Body of pancreas (tissue), 4 donors: ENCODE measurements at places on chromosomes 13 and 19.
A peak's percentile ranks its signal among the peaks of the same experiment; 100 is the strongest.

- H3K4me1 ChIP-seq: peaks cover 61% of the 10 kb centered on the region
- peak overlapping the region; percentile 33 for H3K27ac ChIP-seq
- H3K27me3 ChIP-seq: no peaks in the 10 kb centered on the region
- H3K36me3 ChIP-seq: peaks cover 4% of the 10 kb centered on the region
- DNase-seq: no peak
Observed at GRCh38 chr19:6718741-6719539, 1.5 kb downstream of the C3 start.

DNA sequence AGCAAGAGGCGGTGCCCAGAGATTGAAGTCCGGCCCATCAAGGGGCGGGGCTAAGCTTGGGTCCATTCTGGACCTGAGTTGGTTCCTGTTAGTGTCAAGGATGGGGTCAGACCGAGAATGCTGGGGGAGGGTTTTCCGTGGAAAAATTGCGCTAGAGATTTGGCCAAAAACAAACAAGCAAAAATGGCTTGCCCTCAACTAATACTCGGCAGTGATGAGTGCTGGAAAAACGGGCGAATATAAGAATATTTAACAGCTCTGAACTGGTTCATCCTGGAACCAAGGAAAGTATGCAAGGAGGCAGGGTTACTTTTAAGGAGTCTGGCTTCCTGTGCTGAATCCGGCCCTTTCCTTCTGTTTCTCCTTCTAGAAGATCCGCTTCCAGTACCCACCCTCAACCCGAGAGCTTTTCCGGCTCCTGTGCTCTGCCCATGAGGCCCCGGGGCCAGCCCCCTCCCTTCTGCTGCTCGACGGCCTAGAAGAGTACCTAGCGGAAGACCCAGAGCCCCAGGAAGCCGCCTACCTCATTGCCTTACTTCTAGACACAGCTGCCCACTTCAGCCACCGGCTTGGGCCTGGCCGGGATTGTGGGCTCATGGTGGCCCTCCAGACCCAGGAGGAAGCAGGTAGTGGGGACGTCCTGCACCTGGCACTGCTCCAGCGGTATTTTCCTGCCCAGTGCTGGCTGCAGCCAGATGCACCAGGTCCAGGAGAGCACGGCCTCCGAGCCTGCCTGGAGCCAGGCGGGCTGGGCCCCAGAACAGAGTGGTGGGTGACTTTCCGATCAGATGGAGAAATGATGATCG lies 880 bp downstream of the SWSAP1 start:
- H3K4me3 ChIP-seq: no peak overlapping the region
- peak; percentile 65 for DNase-seq
- peaks cover 40% of the 10 kb centered on the region for H3K4me1 ChIP-seq
- H3K27ac ChIP-seq: peak overlapping the region; percentile 69

GRCh38 chr13:75713852-75714251 lies 77.7 kb downstream of the LMO7 start:
- no peak for DNase-seq
- no peak overlapping the region for H3K4me3 ChIP-seq
- no peaks in the 10 kb centered on the region for H3K27me3 ChIP-seq
- H3K36me3 ChIP-seq: no peaks in the 10 kb centered on the region

DNA sequence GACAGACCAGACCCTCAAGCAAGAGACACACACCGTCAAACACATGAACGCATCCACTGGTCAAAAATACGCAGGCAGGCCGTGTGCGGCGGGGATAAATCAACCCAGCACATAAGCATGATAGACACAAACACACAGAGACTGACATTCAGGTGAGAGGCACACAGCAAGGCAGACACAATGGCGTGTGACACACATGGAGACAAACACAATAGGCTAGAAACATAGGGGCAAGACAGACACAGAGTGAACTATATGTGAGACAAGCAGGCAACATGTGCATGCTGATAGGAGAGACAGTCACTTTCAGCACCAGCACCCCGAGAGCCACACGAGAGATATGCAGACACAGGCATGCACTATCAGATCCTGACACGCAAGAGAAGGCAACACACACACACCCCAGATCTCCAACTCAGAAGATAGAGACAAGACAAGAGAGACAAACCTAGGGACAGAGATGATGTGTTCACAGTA lies 6.9 kb upstream of the JUNB start:
- peak overlapping the region; percentile 100 for H3K27ac ChIP-seq
- H3K4me3 ChIP-seq: no peak overlapping the region
- no peak for DNase-seq
- no peaks in the 10 kb centered on the region for H3K36me3 ChIP-seq
- H3K4me1 ChIP-seq: peaks cover 78% of the 10 kb centered on the region

DNA sequence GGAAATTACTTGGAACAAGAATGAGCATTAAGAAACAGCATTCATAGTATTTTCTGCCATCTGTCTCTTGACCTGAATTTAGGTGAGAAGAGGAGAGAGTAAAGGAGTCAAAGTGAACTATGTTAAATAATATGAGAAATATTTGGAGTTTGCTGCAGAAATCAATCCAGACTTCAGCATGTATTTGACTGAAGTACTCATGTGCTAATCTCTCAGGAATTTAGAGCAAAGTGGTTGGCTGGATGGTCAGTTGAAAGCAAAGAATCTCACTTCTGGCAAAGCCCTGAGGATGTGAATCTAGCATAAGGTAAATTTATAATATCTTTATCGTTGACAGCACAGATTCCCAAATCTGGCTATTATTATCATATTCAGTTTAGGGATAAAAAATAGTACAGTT lies 394.3 kb downstream of the PCDH17 start:
- H3K4me1 ChIP-seq: no peaks in the 10 kb centered on the region
- no peaks in the 10 kb centered on the region for H3K36me3 ChIP-seq
- H3K4me3 ChIP-seq: no peak overlapping the region

GRCh38 chr19:8641908-8642547 lies 11.6 kb downstream of the NFILZ start:
- H3K4me1 ChIP-seq: peaks cover 12% of the 10 kb centered on the region
- no peak overlapping the region for H3K27ac ChIP-seq
- no peaks in the 10 kb centered on the region for H3K27me3 ChIP-seq
- H3K4me3 ChIP-seq: no peak overlapping the region
- no peak for DNase-seq

GRCh38 chr13:59790626-59791025 lies 373.1 kb downstream of the DIAPH3 start:
- H3K36me3 ChIP-seq: no peaks in the 10 kb centered on the region
- H3K4me1 ChIP-seq: no peaks in the 10 kb centered on the region
- H3K27ac ChIP-seq: no peak overlapping the region
- no peak overlapping the region for H3K4me3 ChIP-seq
- DNase-seq: no peak

DNA sequence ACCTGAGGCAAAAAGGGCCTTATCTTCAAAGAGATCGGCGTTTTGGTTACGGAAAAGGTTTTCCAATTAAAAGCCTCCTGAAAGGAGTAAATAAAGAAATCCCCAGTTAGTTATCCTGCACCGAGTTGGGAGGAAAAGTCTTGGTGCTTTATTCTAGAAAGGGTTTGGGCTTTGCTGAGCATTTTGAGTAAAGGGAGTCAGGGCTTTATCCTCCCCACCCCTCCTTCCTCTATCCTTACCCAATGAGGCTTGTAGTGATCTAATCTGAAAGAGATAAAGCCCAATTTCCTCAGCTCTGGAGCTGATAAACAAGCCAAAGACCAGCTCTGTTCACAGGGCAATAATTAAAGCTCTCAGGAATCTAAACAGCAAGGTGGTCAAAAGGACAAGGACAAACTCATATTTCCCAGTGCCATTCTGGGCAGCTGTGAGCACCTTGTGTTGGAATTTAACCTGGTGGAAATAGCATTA lies 188.9 kb upstream of the TSC22D1 start:
- peak; percentile 35 for DNase-seq
- no peaks in the 10 kb centered on the region for H3K27me3 ChIP-seq
- no peak overlapping the region for H3K4me3 ChIP-seq
- H3K4me1 ChIP-seq: peaks cover 84% of the 10 kb centered on the region
- peak overlapping the region; percentile 93 for H3K27ac ChIP-seq
- no peaks in the 10 kb centered on the region for H3K36me3 ChIP-seq
